Fibroblast of skin of left quadriceps (primary cell): ENCODE measurements at places on chromosomes 12 and 14.

DNA sequence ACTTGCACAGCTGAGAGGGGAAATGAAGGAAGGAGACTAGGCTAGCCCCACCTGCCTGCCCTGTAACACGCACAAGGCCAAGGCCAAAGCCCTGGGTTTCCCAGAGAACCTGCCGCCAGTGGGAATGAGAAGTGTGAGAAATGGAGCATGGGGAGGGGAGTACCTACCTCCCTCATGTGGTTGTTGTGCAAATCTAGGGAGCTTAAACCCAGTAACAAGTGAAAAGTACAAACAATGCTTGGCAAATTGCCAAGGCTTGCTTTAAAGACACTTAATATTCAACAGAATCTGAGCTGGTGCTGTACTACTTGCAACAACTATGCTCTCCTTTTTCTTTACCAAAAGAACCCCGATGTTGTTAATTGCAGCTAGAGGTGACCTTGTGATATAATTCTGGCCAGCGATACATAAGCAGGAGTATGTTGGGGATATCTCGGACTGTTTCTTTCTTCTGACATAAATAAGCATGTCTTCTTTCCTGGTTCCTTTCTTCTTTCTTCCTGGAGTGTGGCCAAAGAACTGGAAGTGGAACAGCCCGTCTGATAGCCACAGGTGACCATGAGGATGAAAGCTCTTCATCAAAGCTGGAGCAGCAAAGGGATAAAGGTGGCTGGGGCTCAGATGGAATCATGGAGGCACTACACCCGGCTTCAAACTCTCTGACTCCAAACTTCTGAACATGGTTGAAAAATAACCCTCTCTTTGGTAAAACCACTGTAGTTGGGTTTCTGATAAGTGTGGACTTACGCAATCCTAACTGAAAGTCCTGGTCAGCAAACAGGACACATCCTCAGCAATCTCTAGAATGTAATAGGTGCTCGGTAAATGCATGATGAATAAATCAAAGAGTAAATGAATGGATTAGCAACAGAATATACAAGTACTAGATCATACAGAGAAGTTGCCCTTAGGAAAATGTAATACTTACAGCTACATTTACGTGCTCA lies 207.9 kb downstream of the NUAK1 start:
- DNase-seq, result no peak

GRCh38 chr14:70955543-70956480 lies 48.6 kb downstream of the PCNX1 start:
- DNase-seq, result no peak

GRCh38 chr12:58925111-58925611 lies 4.9 kb upstream of the LRIG3 start:
- DNase-seq, result no peak

DNA sequence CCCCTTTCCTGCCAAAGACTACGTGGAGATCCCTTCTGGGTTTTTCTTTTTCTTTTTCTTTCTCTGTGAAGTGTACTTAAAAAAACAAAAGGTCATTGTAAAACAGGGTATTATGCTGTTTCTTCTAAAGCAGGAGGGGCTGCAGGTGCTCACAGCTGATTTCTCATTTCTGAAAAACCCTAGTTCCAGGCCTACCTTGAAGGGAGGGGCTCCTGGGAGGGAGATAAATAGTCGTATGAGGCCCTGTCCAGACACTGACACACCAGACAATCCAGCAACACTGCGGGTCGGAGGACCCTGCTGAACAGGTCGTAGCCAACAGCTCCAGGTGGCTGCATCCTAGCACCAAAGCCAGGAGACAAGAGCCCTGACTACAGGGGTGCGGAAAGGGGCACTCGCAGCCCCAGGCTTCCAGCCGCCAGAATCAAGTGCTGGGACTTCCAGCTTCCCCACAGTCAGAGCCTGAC lies 41.1 kb downstream of the PSMA6 start:
- no peak for DNase-seq

DNA sequence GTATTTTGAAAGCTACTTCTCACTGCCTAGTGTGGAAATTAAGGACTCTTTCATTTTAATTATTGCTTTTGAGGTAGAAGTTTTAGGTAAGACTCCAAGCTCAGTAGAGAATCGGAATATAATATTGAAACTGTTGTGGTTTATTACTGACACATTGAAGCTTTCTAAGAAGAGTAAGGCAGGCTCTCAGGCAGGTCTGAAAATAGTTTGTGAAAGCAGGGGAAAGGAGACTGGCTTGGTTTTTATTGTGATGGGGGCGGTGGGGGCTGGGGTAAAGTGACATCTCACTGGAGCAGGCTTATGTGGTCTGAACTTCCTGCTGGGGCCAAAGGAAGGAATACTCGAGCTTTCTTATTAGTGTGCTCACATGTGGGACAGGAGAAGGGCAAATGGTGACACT lies 79.5 kb downstream of the OTOGL start:
- DNase-seq, result no peak

DNA sequence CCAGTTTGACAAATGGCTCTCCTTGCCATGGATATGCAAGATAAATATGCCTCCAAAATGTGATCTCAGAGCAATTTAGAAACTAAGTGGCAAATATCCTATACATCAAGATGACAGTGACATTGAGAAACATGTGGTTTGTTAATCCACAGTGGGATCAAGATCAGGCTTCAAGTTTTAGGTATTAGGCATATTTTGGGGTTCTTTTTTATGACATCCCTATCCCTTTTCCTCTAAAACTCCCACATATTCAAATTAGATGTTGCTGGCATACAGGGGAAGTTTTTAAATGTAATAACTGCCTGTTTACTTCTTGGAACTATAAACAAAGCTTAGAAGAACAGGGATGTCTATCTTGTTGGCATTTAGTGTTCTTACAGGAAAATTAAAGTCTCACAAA lies 179.4 kb downstream of the CRADD start:
- no peak for DNase-seq

DNA sequence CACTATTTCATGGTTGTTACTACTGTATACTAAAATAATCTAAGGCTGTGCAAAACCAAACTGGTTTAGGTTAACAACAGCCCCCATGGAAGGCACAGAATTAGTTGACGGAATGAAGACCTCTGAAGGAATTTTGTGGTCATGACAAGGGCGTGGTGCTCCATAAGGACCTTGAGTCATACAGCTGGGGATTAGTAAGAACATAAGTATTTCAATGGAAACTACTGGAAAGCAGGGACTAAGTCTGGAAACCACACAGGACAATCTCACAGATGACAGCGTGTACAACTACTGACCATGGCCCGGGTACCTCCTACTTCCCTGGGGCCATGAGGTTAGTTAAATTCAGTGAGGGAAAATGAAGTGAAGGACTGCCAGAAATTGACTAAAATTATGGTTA lies 98.5 kb upstream of the PLEKHA5 start:
- peak; percentile 75 for DNase-seq

DNA sequence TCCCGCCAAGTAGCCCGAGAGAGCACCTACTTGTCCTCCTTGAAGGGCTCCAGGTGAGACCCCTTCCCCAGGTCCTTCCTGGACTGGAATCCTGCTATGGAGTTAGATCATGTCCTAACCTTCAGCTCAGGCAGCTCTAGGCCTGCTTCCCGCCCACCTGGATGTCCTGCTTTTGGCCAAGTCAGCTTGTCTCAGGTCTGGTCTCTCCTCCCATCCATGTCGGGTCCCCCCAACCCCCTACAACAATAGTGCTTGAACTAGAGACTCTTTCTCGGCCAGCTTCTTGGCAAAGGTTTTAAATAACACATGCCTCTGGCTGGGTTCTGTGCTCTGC lies 3.6 kb downstream of the NAB2 start:
- DNase-seq, result no peak

DNA sequence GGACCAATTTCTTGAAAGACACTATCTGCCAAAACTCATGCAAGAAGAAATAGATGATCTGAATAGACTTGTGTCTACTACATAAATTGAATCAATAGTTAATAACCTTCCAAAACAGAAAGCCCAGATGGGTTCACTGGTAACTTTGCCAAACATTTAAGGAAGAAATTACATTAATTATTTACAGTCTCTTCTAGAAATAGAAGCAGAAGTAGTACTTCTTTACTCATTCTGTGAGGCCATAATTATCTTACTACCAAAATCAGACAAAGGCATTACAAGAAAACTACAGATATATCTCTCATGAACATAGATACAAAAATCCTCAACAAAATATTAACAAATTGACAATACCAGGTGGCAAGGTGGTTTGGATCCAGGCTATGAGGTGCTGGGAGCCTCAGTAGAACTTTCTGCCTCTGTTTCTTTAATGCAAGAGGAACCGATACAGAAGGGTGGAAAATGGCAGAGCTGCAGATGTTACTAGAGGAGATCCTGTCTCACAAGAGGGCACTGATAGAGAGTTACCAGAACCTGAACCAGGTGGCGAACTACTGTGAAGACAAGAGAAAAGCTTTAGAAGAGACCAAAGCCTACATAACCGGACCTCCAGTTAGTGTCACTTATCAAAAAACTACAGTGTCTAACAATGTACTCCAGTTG lies 33.7 kb upstream of the KTN1 start:
- DNase-seq, result no peak

- no peak for DNase-seq
These were observed 60.9 kb downstream of the NAV3 start for GRCh38 chr12:77891518-77892147.

GRCh38 chr12:108610856-108611605 lies 13.1 kb upstream of the TMEM119 start:
- no peak for DNase-seq
